Activated CD4-positive, CD25-positive, alpha-beta regulatory T cell treated with anti-CD3 and anti-CD28 coated beads, Interleukin-2, amount 50 U/mL, for 72 hours (primary cell): ENCODE measurements at places on chromosomes 6 and 20.

- no peak for DNase-seq
Observed at GRCh38 chr20:47680804-47681529, 104.3 kb downstream of the SULF2 start.

- DNase-seq, result peak; percentile 47
Observed at GRCh38 chr6:42727087-42727611, 4.8 kb upstream of the PRPH2 start.

GRCh38 chr20:19890445-19891051 is 126.6 kb upstream of the NAA20 start:
- DNase-seq, result no peak

- no peak for DNase-seq
Observed at GRCh38 chr6:166637812-166638572, 10.9 kb upstream of the RPS6KA2 start.

- no peak for DNase-seq
Observed at GRCh38 chr20:41462372-41463161, 95.9 kb upstream of the EMILIN3 start.

DNA sequence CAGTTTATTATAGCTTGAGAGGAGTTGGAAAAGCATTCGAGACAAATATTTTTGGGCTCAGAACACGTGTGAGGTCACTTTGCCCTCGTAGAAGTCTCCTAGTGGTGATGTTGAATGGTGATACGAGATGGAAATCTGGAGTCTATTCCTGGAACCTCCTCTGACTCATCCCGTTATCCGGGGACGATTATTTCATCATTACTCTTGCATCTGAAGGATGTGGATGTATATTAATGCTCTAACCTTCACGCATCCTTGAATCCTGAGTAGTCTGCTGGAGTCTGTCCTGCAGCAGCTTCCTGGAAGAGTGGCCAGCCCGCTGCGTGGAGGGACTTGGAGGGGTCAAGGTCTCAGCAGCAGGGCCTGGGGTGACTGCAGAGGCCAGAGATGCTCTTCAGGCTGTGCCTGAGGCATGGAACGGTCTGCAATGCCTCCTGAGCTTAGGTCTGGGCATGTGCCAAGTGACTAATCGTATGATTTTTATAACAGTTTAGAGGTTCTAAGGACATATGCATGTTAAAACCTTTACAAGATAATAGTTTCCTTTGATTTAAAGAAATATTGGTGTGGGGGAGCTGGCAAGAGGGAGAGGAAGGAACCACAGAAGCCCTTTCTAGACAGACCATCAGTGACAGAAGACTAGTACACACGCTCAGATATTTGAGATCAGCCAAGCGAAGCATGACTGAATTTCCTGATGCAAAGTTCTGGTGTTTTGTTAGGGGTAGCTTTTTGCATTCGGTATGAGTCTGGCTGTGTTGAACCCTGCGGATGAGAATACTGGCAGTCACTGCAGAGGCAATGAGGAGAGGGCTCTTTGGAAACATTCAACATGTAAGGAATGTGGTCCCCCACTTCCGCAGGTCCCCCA is 400.2 kb downstream of the QKI start:
- DNase-seq, result no peak

GRCh38 chr6:133889557-133890403 is 867 bp downstream of the TCF21 start:
- DNase-seq, result no peak

DNA sequence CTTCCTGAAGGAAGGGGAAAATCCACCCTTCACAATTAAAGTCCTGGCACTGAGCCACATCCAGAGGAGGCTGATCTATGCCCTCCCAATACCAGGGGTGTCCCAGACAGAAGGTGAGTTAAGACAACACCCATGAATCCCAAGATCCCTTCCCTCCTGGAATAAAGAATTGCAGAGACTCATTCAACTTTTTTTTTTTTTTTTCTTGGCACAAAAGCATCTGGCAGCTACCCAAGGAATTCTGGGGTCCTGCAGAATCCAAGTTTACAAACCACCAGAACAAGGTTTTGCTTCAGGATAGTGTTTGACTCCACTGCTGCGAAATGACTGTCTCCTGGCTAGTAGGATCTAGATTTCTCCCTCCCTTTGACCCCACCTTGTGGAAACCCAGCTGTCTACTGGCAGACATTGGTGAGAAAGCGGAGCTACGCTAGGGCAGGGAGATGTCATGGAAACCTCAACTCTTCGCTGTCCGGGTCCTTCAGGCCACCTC is 37.4 kb downstream of the JAG1 start:
- DNase-seq, result no peak

- no peak for DNase-seq
Observed at GRCh38 chr20:3563548-3564177, 92.8 kb downstream of the ATRN start.

- peak; percentile 76 for DNase-seq
Observed at GRCh38 chr20:45347936-45348778, at the start of gene SDC4. SDC4 (minus strand) TSS chr20:45348424; CDS start chr20:45348384, 40 bp downstream.

GRCh38 chr6:90293319-90293953 is 3.2 kb downstream of the BACH2 start:
- DNase-seq, result no peak

DNA sequence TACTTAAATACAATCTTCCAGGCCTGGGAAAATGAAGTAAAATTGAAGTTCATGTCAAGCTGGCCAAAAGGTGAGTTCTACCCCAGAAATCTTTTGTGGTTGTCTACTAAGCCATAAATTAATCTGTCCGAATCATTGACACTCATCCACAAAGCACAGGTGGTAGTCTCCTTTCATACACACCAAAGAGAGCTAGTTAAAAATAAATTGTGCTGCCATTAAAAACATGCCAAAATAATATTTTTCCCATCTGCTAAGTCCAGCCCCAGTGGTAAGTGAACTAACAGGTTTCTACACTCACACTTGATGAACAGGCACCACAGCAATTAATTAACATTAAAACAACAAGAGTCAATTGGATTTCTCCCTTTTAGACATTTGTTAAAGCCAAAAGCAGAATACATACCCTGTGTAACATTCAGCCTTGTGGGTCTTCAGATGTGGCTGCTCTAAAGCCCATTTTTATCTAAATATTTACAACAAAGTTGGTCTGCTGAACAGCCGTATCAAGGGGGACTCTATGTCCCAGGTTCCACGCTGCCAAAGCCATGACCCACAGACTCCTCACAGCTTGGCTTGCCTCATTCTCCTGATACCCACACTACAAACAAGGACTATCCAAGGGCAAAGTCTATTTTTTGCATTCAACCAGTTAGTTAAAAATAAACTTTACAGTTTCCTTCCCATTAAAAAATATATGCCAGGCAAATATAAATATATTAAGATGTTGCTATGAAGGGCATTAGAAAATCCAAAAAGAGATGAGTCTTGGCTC is 490.4 kb downstream of the BMP2 start:
- no peak for DNase-seq

- no peak for DNase-seq
Observed at GRCh38 chr6:35073211-35073610, 67.9 kb downstream of the TCP11 start.

- DNase-seq, result no peak
Observed at GRCh38 chr6:107732461-107732860, 91.7 kb downstream of the SCML4 start.

GRCh38 chr6:139572001-139572400 is 197.6 kb upstream of the CITED2 start:
- DNase-seq, result no peak

DNA sequence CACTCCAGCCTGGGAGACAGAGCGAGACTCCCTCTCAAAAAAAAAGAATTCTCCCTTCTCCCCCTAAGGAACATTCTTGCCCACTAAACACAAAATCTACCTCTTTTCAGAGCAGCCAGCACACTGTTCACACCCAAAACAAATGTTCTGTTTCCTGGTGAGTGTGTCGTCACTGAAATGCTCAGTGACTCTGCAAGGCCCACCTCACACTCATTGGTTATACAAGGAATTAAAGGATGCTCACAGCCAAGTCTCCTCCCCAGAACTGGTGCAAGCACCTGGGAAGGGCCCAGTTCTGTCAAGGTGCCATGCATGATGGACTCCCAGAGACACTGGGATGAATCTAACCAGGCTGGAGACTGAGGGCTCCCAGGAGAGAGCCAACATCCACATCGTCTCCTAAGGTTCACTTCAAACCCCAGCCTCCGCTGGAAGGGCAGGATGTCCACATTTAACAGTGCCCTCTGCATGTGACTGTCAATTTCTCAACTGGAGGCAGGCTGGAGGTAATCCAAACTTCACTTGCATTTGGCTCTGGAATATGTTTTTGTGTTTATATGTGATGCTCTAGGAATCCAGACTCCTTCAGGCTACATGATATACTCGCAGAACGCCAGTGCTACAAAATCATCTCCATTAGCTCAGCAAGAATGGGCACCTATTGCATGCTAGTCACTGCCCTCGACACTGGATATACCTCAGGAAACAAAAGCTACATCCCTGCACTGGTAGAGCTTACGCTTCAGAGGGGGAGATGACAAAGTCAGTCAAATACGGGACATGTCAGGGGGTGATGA is 7.1 kb downstream of the RRBP1 start:
- no peak for DNase-seq

DNA sequence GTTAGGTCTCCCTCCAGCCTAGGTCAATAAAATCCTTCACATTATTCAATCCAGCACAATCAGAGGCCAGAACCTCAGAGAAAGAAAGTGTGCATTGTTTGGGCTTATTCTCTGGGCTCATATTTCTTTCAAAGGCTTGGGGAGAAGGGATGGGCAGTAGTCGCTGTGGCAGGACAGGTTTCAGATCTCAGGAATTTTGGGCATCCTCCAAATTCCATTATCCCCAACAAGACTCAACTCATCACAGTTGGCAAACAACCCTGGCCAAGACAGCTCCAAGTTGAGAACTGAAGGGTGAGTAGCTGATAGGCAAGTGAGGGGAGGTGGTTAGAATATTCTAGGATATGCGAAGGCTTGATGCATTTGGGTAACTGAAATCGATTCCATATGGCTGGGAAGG is 27.2 kb upstream of the CHD6 start:
- DNase-seq, result no peak

DNA sequence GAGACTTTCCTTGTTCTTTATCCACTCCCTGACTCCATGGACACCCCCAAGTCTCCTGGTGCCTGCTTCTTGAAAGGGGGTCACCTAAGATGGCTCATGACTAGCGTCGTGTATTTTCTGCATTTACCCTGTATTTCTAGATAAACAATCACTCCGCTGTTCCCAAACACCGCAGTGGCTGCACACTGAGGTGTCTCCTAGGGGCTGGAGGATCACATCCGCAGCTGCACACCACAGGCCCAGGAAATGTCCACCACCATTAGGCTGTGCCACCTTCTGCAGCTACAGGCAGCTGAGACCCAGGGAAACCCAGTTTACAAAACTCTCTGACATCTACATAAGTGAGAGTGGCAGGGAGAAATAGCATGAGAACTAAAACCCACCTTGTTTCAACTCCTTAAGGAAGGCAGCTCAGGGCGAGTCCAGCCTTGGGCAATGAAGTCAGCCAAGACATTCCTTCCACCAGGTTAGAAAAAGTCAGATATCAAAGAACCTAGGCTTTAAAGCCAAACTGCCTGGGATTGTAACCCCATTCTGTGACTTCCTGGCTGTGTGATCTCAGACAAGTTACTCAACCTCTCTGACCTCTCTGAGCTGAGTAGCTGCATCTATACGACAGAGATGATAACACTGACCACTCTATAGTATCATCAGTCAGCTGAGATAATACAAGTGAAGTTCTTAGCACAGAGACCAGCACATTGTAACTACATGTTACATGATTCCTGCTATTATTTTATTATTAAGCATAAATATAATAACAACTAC is 102.2 kb downstream of the SNX5 start:
- no peak for DNase-seq

DNA sequence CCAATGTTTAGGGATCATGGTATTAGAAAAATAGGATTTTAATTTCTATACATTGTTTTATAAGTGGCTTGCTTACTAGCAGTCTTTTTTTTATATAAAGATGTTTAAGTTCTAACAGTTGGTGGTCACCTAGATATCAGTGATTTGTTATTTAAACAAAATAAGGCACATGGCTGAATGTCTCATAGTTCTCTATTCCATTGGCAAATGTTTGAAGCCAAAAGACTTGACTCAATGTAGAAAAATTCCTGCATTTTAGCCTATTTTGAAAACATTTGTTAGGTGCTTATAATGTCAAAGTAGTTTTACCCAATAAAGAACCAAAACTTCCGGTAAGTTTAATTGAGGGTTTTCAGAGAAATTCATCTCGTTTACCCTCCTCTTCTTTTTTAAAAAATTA is 26.8 kb downstream of the MAPK14 start:
- DNase-seq, result no peak

GRCh38 chr6:32517654-32518445 is 12.2 kb downstream of the HLA-DRB5 start:
- DNase-seq, result no peak

DNA sequence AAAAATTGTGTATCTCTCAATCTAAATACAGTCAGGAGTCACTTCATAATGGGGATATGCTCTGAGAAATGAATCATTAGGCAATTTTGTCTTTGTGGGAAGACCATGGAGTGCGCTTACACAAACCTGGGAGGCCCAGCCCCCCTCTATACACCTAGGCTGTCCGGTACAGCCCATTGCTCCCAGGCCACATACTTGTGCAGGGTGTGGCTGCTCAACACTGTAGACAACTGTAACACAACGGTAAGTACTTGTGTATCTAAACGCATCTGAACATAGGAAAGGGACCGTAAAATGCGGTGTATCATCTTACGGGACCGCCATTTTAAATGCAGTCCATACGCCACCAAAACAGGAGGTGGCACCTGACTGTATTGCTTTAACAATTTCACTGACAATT is 58.0 kb upstream of the FRMD1 start:
- DNase-seq, result no peak

DNA sequence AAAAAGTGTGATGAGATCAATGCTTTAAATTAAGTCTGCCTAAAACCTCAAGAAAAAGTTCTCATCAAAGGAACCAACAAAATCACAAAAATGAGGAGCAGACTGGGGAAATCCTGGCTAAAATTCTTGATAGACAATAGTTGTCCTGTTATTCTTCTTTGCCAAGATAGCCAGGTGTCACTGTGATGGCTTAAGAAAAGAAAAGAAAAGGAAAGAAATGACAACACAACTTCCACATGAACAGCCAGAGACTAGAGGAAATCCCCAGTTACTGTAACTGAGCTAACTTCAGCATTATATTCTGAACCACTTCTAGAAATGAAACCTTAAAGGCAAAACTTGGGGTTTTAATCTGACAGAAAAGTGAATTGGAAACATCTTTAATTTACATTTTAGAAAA is 129.6 kb downstream of the CD24 start:
- DNase-seq, result no peak

DNA sequence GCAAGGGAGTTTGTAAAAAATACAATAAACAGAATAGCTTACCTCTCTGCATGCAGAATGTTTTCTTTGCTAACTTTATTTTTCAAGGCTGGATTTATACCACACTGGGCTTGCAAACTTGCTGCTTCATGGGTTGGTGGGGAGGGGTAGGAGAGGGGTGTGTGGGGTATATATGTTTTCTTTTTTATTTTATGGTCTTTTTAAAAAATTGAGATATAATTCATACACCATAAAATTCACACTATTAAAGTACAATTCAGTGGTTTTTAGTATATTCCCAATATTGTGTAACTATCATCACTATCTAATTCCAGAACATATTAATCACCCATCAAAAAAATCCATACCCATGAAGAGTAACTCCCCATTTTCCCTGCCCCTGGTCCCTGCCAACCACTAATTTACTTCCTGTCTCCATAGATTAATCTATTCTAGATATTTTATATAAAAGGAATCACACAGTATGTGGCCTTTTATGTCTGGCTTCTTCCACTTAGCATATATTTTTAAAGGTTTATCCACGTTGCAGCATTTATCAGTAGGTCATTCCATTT is 14.3 kb upstream of the TRPC4AP start:
- no peak for DNase-seq

- DNase-seq, result no peak
Observed at GRCh38 chr6:163750431-163751031, 336.0 kb downstream of the QKI start.

- DNase-seq, result peak; percentile 47
Observed at GRCh38 chr6:129671442-129672340, 38.3 kb downstream of the ARHGAP18 start.
